ENCODE measurements at places on chromosomes 1 and 21. TPM values are rescaled to one million over a fixed set of nuclear protein-coding genes. Genes with fewer than 3 reads are reported as not detected.

DNA sequence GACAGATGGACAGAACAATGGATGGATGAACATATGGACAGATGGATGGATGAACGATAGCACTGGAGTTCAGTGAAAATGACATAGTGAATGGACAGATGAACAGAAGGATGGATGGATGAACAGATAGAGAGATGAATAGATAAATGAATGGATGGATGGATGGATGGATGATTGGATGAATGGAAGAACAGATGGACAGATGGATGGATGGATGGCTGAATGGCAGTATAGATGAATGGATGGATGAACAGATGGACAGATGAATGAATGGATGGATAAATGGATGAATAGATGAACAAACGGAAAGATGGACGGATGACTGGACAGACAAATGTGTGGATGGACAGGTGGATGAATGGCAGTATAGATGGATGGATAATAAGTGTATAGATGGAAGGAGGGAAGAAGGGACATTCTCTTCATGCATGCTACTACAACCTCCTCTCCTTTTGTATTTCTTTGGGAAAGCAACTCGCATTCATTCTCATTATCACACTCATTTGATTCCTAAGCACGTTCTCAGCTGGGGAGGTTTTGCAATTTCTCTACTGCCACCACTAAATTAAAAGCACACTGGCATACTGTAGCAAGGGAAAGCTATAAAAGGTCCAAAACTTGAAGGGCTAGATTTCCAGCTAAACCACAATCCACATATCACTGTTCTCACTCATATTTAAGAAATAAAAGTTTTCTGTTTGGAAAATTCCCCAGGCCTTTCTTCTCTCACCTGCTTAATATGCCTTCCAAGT, 34.1 kb downstream of the SUSD4 start:
- no peak for ATAC-seq

DNA sequence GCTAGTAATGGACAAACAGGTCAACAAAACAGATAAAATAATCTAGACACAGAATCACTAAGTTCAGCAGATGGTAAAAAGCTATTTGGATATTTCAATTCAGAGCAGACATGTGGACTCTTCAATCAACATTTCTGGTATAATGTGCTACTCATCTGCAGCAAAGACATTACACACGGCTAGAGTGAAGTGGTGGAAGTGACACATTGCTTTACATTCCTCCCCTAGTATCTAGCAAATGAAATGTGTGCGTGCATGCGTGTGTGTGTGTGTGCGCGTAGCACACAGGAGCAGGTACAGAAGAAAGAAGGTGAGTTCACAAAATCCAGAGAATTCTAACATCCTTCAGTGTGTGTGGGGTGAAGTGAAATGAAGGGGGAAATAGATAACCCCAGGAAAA, 8.3 kb downstream of the AHCTF1 start:
- no peak for ATAC-seq

Gene TRIM67
- not detected for total RNA-seq

GRCh38 chr1:14149431-14149830, 449.1 kb upstream of the KAZN start:
- no peak for ATAC-seq

DNA sequence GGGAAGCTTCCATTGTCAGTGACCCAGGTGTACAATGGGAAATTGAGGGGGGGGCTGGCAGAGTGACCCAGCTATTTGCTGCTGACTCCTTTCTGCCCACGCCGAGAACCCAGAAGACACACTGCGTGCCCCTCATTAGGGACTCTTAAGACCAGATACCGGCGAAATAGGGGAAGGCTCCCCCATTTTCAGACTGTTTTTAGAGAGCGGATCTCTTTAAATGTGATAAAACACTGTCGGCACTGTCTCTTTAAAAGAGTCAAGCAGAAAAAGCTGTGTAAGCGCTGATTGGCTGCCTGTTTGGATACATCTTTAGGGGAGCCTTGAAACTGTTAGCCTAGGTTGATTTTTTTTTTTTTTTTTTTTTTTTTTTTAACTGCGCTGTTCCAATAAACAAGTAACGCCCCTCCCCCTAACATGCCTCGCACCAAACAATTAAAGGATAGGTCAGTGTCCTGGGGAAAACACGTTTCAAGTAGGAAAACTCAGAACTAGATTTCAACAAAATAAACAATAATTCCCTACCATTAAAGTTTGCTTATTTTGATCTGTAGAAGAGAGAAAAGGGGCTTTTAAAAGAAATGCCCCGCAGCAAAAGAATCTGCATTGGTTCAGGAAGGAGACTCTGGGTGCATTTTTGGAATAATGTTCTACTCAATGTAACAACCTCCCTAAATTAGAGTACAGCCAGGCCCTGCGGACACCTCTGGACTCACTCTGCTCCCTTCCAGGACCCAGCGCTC, 1.4 kb upstream of the SSBP3 start:
- ATAC-seq, result peak; percentile 66

DNA sequence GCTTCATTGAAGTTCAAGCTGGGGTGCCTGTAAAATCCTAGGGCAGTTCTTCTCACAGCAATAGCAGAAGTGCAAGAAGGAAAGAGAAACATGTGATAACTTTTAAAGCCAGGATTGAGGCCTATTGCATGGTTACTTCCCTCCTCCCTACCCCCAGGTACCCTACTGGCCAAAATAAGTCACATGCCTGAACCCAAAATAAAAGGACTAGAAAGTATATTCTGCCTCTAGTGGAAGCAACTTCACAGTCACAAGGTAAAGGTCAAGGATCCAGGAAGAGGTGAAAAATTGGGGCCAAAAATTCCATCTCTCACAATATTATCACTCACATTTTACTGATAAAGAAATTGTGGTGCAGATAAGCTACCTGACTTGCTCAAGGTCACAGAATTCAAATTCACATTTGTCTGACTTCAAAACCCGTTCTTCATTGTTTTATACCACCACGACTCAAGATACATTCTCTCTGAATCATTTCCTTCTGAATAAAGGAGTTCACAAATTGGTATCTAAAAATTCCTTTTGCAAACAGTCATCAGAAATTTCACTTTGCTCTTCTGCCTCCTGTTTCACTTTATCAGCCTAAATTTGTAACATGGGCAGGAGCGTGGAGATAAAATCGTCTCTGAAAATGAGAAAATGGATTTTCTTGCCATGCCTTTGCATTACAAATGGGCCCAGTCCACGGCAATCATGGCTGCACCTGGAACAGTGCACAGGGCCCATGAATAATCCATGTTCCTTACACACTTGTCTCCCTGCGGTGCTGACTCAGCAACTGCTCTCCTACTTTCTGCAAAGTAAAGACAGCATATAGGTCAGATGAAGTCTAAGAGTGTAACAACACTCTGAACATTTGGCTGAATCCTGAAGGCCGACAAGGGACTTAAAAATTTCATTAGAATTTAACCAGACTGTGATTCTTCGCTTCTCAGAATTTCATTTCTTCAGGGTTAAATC, 485.3 kb upstream of the NFIA start:
- ATAC-seq, result no peak

Gene CYP4B1
- total RNA-seq, result 13.5 TPM
